ENCODE measurements at places on chromosomes 2 and 18.

DNA sequence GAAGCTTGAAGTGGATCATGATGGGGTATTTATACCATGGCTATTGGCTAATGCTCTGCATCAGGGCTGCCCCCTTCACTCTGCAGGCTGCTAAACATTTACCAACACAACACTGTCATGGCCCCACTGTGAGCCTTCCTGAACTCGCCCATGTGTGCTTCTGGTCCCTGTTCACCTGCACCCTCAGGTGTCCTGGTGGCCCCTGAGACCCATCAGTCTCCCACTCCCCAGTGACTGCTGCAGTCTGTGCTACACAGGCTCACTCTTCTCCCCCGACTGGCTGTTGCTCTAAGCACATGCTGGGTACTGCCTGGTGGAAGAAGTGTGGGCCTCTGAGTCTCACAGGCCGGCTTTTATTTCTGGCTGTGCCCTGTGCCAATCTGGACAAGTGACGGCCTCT is 183.0 kb upstream of the HS6ST1 start:
- no peak for DNase-seq

GRCh38 chr18:58105888-58106260 is 61.8 kb downstream of the NEDD4L start:
- no peak for DNase-seq

DNA sequence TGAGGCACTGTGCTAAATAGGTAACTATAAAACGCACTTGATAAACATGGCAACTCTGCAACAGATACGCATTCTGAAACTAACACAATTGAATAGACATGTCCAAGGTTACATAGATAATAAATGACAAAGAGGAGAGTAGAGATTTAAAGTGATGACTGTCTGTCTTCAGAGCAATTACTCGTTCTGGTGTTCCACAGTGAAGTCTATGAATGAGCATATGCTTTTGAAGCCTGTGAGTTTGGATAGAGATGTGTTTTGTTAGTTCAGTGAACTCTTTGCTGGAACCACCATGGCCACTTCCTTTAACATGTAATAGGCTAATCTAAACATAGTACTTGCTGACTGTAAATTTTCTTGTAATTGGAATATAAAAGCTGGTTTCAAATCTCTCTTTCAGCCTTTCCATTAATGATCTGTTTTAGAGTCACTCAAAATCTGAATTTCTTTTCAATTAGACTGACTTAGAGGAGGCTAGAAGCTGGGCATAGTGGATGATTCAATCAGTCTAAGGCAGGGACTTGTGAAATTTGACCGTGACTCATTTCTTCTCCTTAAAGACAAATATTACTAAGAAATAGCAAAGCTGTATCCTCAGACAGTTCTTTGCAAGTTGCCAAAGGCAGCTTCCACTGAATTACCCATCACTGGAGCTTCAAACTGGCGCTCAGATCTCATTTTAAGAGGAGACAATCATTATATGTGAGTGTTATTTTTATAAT is 1130.1 kb upstream of the CELF4 start:
- no peak for DNase-seq

DNA sequence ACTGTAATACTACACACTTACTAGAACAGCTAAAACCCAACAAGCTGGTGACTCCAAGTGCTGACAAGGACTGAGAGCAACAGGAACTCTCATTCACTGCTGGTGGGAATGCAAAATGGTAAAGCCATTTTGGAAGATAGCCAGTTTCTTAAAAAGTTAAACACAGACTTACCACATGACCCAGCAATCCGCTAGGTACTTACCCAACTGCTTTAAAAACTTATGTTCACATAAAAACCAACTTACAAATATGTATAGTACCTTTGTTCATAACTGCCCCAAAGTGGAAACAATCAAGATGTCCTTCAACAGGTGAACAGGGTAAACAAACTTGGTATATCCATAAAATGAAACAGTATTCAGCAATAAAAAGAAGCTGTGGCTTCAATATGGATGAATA is 153.1 kb upstream of the ZFP36L2 start:
- no peak for DNase-seq

DNA sequence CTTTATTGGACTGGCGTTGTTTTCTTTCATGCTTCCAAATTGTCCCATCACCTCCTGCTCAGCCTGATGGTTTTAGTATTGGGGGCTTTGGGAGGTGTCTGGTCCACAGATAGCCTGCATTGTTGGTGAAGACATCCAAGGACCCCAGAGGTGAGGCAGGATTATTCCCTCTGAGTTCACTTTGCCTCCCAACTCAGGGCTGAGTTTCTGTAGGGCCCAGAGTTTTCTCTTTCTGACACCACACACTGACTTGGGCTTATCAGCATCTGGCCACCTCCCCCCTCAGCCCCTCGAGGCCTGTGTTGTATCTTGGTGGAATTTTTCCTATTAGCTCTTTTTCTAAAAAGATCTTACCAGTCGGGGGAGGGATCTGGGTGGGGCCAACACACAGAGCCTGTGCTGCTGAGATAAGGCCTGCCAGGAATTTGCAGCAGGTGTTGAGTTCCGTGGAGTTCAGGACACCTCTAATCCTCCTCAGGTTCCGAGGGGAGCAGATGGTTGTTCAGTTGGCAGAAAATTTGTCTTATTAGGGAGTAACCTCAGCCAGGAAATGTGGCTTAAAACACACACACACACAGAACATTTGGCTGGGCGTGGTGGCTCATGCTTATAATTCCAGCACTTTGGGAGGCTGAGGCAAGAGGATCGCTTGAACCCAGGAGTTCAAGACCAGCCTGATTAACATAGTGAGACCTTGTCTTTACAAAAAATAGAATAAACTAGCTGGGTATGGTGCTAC is 7.3 kb downstream of the EMILIN2 start:
- no peak for DNase-seq

DNA sequence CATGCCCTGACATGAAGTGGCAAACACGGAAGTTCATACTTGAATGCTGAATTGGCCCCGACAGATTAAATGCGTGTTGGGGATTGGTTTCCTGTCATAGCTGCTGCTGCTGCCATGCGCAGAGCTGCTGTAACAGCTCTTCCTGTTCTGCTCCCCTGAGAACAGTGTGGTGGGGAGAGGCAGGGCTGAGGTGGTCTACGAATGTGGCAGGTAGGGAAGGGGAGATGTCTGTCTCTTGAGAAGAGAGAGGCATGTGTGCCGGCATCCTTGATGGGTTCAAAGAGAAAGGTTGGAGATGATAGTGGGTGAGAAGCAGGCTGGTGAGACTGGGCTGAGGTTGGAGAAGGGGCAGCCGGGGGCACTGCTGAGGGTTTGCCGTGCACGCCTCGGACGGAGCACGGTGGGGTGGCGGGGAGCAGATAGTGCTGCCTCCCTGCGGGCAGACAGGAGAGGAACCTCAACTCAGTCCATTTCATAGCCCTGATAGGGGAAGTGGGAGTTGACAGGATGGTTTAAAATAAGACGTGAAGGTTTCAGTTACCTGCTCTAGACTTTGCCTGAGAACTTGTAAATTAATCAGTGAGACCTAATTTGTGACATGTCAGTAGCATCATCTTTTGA is 46.1 kb downstream of the TMEM185B start:
- no peak for DNase-seq

GRCh38 chr2:31138037-31138962 is at the start of gene GALNT14:
Gene GALNT14, minus strand, starts transcription at chr2:31138440. Its CDS starts 354 bp downstream, at chr2:31138086.
- peak; percentile 51 for DNase-seq

- no peak for DNase-seq
Observed at GRCh38 chr2:60468382-60469085, 84.9 kb downstream of the BCL11A start.

GRCh38 chr2:218266316-218266979 is 3.5 kb downstream of the AAMP start:
- DNase-seq = no peak

GRCh38 chr2:158317642-158318041 is 138.9 kb downstream of the CCDC148 start:
- no peak for DNase-seq

DNA sequence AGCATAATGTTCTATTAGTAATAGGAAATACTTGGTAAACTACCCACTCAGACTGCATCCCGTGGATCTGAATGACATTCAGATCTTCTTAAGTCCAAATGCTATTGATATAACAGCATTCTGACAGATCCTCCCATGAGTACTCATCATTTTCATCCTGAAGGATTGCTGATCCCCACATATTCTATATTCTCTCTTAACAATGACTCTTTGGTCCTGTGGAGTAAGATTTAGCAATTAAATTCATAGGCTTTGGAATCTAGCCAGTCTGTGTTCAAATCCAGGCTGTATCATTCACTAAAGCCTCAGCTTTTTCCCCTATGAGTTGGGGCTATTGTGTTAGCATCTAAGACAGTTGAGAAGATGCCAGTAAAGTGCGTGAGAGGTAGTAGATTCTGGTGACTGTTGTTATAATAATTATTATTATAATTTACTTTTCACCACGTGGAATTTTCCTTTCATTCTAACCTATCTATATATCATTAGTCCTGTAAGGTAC is 591.3 kb upstream of the SYT4 start:
- no peak for DNase-seq

- DNase-seq = no peak
Observed at GRCh38 chr2:45390441-45390840, 220.6 kb downstream of the SRBD1 start.

DNA sequence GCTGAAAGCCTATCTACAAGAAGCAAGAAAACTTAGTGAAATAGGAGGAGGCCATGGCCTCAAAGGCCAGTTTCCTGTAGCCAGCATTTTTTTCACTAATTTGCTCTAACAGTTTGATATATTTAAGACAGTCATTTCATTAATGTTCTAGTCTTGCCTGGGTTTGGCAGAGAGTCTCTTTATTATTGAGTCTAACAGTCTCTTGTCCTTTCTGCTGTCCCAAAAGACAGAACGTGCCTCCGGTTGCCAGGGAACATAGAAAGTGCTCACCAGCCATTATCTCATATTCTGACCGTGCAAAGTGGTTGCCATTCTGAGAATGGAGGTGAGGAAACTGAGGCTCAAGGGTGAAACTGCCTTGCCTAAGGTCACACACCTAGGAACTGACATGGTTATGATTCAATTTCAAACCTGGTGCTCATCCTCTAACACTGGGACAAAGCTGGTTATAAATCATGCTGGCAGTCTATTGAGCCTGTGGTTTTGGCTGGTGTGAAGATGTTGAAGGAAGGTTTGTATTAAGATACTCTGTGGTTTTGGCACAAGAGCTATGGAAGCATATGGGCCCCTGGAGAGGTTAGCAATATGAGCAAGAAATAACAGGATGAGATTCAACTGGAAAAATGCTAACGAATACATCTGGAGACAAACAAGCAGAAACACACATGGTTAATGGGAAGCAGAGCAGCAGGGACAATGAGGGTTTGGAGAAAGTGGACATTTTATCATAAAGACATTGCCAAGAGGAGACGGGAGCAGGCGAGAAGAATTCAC is 903.3 kb upstream of the KLHL29 start:
- DNase-seq = no peak

DNA sequence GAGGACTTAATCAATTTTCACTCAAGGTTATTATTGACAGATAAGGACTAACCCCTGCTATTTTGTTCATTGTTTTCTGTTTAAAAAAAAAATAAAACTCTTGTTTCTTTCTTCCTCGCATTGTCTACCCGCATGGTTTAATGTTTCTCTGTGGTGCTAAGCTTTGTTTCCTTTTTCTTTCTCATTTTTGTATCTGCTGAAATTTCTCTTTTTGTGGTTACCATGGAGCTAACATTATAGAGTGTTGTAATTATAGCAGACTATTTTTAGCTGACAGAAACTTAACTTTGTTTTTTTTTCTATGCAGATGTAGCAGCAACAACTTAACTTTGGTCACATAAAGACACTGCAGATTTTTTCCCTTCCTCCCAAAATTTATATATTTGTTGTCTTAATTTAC is 43.1 kb upstream of the CHN1 start:
- DNase-seq = no peak

DNA sequence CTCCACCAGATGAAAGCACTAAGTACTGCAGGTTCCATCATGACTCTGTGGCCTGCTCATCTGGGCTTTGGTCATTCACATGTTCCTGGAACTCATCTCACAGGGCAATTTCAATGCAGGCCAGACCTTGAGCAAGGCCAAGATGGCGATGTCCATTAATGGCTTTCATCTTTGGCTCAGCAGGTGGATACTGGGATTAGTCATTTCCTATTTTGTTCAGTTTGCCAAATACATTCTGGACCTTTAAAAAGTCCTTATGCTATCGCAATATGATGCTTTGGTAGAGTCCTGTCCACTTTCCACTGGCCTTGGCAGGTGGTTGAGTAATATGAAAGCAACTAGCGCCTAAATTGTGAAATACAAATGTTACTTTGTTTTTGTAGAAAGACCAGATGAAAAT is 170.1 kb upstream of the REV1 start:
- DNase-seq = no peak

DNA sequence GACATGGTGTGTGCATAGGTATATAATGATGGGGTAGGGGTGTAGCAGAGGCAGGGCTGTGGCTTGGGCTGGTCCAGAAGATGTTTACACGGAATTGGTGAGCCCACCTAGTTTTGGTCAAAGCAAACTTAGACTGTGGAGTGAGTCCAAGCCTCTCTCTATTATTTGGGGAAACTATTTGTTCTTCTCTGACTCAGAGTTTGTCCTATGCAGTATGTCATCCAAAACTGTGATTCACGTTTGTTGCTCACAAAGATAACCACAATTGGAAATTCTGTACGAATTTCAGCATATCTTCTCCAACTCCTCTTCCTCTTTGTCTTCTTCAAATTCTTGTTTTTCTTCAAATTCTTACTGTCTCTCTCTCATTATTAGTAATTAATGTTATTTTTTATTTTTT is 292.9 kb downstream of the XIRP2 start:
- DNase-seq = no peak

DNA sequence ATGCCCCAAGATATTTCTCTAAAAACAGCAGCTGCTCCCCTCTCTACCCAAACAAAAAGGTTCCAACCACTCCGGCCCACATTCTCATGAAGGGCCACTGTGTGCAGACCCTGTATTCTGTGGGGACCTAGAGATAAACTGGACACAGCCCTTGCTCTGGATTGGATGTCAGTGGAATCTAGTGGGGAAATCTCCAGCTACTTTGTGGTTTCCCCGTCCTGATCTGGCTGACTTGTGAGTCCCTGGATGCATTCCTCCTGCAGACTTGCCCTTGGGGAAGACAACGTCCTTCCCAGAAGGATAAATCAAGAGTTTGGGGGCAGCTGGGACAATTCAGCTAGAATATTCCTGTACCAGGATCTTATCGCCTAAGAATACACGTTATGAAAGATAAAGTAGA is 151.1 kb downstream of the FSHR start:
- no peak for DNase-seq

- no peak for DNase-seq
Observed at GRCh38 chr2:108893277-108893676, 95.7 kb downstream of the EDAR start.

DNA sequence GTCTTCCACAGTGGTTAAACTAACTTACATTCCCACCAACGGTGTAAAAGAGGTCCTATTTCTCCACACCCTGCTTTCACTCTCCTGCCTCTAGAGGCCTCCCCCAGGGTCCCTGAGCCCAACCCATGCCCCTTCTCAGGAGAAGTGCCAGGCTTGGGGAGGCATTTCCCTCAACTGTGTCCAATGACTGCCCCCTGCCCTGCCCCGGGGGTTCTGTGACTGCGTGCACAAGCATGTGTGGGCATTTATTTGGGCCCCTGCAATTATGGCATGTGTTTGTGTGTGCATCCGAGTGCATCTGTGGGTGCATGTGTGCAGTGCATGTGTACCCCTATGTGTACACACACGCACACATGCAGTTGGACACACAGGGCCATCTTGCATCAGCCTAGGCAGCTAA is 57.3 kb downstream of the INHBB start:
- DNase-seq = no peak
